ENCODE measurements at places on chromosomes 7 and 10.

DNA sequence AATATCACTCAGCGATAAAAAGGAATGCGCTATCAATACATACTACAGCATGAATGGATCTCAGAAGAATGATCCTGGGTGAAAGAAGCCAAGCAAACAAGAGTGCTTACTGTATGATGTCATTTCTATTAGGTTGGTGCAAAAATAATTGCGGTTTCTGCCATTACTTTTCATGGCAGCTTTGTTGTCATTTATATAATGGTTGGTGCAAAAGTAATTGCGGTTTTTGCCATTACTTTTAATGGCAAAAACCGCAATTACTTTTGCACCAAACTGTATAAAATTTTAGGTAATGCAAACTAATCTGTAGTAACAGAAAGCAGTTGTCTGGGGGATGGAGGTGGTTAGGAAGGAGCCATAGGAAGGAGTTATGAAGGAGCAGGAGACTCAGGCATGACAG is 318.3 kb upstream of the ZMIZ1 start:
- no peak for DNase-seq

GRCh38 chr10:124651402-124651891 is 92.7 kb downstream of the FAM53B start:
- DNase-seq: no peak

GRCh38 chr7:105130580-105130979 is 116.6 kb downstream of the KMT2E start:
- no peak for DNase-seq

DNA sequence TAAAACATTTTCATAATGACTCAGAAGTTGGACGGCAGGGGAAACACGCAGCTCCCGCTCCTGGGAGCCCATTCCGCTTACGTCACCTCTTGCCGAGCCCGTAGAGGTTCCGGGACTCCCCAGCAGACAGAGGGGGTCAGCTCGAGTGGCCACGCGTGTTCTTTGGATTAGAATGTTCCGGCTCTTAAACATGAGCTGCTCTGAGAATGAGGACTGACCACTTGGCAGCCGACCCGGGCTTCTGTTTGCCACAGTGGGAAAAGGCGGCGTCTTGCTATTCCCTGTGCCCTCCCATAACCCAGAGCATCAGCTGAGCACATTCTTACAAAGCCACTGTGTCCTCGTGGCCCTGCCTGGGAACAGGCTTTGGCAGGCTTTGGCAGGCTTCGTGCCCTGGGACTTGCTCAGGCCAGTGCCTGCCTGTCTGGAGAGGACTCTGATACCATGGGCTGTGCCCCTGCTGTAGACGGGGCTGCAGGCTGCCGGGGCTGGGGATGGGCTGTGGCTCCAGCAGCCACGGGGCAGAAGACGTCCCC is 40.1 kb downstream of the PFKP start:
- DNase-seq: peak; percentile 61
